ENCODE measurements at places on chromosomes 1 and 21.

DNA sequence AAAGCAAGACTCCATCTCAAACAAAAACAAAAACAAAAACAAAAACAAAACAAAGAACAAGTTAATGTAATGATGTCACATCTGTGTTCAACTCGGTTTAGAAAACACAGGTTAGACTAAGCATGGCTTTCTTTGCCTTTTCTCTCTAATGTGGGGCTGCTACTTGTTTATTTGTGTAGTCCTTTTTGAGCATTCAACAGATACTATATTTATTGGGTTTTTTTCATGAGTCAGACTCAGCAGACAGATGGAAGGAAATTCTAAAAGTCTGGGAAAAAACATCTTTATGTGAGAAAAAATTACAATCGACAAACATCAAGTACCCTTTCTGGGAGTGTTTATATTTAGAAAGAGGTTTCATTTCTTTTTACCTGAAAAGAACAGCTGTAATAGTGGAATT lies 22.3 kb upstream of the OTUD3 start:
- no peak for DNase-seq

DNA sequence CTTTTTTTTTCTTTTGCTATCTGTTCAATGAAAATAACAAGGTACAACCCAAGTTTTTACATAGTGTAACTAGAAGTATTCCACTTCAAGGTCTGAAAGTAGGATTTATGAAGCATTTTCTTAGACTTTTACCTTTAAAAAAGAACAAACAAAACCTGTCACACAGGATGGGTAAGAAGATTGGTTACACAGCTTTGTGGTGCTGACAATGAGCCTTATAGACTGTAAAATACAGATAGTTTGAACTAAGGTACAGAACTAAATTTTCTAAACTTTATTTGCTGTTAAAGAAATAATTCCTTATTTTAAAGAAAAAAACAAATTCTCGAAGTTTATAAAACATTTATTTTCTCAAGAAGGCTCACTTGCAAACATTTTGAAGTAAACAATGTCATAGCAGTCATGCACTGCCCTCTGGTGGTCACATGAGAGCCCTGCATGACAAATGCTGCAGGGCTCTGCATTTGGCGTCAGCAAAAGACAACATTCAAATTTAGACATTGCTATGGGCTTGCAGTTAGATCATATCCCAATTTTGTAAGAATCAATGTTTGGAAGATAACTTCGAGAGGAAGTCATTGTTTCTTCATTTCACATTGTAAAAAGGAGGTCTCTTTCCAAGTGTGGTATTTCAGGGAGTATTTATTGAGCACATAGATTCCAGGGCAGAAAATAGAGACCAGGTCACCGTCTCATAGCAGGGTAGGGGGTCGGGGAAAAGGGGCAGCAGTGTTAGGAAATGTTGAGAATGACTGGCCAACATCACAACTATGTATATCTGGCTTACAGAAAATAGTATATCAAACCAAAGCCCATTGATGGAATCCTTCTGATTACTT lies 115.3 kb upstream of the FMN2 start:
- peak; percentile 57 for DNase-seq

- DNase-seq: no peak
These were observed 175.5 kb downstream of the PGBD5 start for GRCh38 chr1:230250666-230251065.

- no peak for DNase-seq
These were observed 9.0 kb downstream of the ARHGEF16 start for GRCh38 chr1:3463408-3463863.
